ENCODE measurements at places on chromosomes 12 and 14.

DNA sequence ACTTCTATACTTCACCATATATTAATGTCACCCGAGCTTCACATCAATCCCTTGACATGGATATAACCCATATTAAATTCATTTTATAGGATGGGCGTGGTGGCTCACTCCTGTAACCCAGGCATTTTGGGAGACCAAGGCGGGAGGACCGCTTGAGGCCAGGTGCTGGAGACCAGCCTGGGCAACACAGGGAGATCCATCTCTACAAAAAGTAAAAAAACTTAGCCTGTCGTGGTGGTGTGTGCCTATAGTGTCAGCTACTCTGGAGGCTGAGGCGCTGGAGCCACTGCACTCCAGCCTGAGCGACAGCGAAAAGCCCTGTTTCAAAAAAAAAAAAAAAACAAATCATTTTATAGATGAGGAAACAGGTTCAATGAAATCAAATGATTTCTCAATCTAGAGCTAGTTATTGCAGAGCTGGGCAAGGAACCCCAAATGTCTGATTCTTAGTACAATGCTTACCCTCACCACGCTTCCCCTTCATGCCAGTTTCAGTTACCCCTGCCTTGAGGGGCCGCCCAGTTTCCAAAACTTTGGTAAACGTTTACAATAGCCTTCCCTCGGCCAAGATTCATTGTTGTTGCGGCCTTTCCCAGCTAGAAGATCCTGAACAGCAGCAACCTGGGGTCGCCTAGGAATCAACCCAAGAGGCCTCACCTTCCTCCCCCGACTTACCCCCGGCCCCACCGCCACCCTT lies 751 bp downstream of the PSMB5 start:
- DNase-seq = no peak

DNA sequence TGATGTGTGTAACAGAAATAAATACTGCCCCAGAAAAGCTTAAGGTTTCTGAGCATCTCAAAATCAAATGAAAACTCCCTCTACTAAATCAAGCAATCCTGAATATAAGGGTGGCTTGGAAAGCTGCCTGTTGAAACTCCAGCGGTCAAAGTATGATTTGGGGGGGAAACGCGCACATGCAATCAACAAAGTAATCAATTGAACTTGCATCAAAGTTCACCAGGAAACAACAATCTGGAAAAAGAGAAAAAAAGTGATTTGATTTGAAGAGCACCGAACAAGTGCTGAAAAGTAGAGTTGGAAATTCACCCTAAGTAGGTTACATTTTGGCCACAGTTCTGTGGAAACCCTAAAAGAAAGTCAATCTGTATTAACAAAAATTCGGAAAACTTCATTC lies 700 bp downstream of the CNIH1 start:
- DNase-seq = no peak

- no peak for DNase-seq
Measured at GRCh38 chr12:6858799-6859198, 6.8 kb downstream of the USP5 start.

DNA sequence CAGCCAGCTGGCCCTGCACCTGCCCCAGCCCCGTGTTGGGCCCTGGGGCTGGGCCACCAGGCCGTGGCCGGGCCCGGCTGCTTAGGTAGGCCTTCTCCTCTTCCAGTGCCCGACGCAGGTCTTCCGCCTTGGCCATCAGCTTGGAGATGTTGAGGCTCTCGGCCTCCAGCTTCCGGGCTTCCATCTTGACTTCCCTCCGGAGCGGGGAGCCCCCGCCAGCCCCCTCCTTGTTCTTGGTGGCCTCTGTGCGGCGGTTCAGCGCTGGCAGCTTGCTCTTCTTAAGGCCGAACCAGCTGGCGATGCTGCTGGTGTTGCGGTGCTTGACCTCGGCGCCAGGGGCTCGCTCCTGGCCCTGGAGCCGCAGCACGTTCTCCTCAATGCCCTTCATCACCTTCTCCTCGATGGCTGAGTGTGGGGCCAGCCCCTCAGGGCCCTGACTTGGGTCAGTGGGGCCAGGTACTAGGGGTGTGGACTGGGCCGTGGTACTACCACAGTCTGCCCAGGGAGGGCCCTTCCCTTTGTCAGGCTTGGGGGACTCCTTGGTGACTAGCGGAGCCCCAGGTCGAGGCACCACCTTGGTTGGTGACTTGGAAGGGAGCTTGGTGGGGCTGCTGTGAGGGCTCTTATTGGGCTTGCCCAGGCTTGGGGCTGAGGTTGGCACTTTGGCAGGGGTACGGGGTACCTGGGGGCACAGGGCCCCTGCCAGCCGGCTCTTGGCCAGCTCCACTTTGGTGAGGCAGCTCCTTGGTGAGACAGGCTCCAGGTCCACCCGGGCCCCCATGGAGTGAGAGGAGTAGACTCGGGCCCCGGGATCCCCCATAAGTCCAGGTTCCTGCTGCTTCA lies 33.2 kb downstream of the NCKAP5L start:
- no peak for DNase-seq

DNA sequence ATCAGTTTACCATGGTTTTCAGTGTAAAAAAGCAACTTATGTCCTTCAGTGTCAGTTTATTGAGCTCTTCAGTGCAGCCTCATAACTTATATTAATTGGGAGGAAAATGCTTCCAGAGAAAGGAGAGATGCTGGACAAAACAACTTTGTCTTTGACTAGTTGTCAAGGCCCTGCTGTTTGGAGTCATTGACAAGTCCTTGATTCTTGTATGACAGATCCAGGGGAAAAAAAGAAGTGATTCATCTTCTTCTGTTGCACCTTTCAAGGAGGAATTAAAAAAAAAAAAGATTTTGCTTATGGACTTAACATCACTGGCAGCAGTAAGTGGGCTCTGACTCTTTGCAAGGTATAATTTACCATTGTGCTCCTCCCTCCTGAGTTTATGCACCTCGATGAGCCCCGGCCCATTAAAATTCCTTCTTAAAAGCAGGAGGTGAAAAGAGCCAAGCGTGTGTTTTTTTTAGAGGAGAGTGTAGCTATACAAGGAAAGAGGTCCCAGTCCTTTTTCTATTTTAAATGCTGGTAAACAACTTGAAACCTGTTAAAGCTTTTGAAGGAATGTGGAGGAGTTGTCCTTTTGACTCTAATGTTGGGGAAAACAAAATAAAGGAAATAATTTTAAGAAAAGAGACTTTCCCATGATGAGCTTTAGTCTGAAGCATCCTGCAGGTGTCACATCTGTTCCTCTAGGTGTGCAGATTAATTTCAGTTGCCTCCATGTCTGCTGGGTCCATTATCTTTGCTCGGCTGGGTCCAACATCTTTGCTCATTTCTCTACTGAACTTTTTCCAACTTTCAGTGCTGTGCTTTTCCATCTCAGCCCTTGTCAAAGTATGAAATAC lies 431.6 kb downstream of the RAD51B start:
- no peak for DNase-seq

All from activated T-cell treated with anti-CD3 and anti-CD28 coated beads for 4 hours (primary cell).